ENCODE measurements at places on chromosomes 5 and 9. TPM values are rescaled to one million over a fixed set of nuclear protein-coding genes. Genes with fewer than 3 reads are reported as not detected.

Gene IL13
- not detected for total RNA-seq

Gene CDH18
- not detected for total RNA-seq

Gene RNF208
- 12.6 TPM for total RNA-seq

Gene STK10
- total RNA-seq, result 53.2 TPM

Gene ENTR1
- total RNA-seq, result 29.6 TPM

Gene FCN2
- total RNA-seq, result not detected

Gene CDX1
- 0.30 TPM for total RNA-seq

Gene SH3TC2
- total RNA-seq, result 1.5 TPM

Gene FRRS1L
- not detected for total RNA-seq

Gene COL5A1
- 7.5 TPM for total RNA-seq

Gene PDGFRB
- 50.8 TPM for total RNA-seq

DNA sequence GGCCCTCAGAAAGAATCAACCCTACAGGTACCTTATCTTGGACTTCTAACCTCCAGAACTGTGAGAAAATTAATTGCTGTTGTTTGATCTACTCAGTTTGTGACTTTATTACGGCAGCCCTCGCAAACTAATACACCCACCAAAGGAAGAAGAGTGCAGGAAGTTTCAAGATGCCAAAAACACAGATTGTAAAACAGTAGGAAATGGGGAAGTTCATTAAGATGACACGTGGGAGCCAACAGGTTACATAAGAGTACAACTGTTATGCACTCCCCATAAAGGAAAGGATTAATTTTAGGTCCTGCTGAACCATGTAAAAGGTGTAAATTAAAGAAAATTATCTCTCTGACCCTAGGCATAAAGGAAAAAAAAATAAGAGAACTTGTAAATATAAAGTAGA lies 294.3 kb downstream of the EPB41L4A start:
- no peak overlapping the region for H3K4me3 ChIP-seq
- H3K4me1 ChIP-seq, result no peaks in the 10 kb centered on the region
- DNase-seq, result no peak
- H3K27me3 ChIP-seq, result no peaks in the 10 kb centered on the region
- H3K36me3 ChIP-seq, result no peaks in the 10 kb centered on the region
- H3K27ac ChIP-seq, result no peak overlapping the region

DNA sequence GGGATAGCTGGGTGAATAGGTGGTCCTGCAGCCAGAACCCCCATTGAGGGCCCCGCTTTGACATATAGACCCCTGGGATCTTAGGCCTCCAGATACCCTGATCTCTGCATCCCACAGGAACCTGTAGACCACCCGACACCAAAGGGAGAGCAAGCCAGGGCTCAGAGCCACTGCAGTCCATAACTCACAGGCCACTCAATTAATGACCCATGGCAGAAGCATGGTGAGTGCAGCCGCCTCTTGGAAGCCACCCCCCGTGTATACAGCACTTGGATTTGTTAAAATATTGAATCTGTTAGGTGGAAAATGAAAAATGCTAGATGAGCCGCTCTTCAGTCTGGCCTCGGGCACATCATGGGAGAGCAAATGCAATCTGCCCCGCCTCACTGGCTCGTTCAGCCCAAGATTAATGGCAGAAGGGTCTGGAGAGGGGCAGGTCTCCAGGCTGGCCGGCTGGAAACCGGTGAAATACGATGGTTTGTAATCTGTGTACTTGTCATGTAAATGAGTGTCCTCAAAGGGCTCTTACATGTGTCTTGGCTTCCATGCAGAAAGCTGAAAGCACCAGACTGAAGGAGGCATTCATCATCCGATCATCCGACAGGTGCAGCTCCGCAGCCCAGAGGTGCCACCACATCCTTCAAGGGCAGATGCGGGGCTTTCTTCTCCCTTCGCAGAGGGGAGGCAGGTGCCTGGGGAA lies 111.3 kb downstream of the OLFM1 start:
- H3K27me3 ChIP-seq, result no peaks in the 10 kb centered on the region
- H3K4me3 ChIP-seq, result no peak overlapping the region
- DNase-seq, result no peak
- no peaks in the 10 kb centered on the region for H3K36me3 ChIP-seq
- no peaks in the 10 kb centered on the region for H3K4me1 ChIP-seq

DNA sequence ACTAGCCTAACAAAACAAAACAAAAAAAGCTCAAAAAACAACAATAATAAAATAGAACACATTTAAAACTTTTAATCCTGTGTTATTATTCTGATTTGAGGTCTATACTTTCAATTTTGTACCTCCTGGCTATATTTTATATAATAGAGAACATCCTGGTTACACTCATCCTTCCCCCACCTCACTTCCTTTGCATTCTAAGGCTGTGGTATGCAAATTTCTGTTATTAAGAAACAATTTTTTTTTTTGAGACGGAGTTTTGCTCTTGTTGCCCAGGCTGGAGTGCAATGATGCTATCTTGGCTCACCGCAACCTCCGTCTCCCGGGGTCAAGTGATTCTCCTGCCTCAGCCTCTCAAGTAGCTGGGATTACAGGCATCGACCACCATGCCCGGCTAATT lies 3.1 kb upstream of the RPL37 start:
- H3K4me1 ChIP-seq, result peaks cover 31% of the 10 kb centered on the region
- H3K27me3 ChIP-seq, result no peaks in the 10 kb centered on the region
- no peak for DNase-seq
- no peak overlapping the region for H3K4me3 ChIP-seq
- H3K36me3 ChIP-seq, result peaks cover 9% of the 10 kb centered on the region

DNA sequence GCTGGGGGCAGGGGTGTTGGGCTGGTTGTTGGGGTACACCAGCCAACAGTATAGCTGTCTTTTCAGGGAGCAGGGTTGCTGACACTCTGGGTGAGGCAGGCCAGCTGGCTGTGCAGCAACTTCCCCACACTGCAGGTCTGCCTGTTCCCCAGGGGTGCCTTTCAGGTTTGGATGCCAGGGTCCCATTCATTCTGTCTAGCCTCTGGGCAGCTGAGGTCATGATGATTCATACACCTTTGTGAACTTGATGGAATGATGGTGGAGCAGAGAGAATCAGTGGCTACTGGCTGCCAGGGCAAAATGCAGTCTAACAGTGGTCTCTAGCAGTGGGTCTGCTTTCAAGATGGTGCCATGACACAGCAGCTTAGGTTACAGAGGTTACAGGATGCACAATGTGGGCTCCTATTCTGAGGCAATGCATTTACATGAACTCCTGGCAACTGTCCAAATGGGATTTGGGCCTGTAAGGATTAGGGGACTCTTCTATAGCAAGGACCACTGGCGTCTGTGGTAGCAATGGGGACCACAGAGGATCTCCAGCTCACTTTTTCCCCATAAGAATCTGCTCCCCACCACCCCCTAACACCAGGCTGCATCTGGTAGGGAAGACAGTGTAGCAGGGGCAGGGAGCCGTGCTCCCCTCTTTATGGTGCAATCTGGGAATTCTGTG lies 103.7 kb downstream of the FEM1C start:
- H3K4me1 ChIP-seq, result no peaks in the 10 kb centered on the region
- no peak overlapping the region for H3K27ac ChIP-seq
- H3K27me3 ChIP-seq, result no peaks in the 10 kb centered on the region
- no peak for DNase-seq

DNA sequence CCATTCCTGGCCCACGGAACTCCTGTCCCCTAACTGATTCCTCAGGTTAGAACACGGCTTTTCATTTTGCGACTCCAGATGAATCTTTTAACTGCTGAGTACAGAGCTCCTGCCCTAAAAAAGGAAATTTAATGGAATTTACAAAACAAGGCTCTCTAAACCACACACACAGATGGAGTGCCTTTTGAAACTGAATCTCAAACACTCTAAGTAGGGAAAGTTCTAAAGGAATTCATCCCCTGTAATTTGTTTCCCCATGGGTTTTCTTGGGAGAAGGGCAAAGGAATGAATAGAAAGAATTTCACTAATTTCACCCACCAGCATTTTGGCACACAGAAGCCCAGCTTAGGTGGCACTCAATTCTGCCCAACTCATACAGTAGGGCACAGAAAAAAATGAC lies 106.5 kb downstream of the THBS4 start:
- H3K27me3 ChIP-seq, result no peaks in the 10 kb centered on the region
- no peaks in the 10 kb centered on the region for H3K36me3 ChIP-seq
- peaks cover 40% of the 10 kb centered on the region for H3K4me1 ChIP-seq
- no peak overlapping the region for H3K4me3 ChIP-seq
- DNase-seq, result no peak

DNA sequence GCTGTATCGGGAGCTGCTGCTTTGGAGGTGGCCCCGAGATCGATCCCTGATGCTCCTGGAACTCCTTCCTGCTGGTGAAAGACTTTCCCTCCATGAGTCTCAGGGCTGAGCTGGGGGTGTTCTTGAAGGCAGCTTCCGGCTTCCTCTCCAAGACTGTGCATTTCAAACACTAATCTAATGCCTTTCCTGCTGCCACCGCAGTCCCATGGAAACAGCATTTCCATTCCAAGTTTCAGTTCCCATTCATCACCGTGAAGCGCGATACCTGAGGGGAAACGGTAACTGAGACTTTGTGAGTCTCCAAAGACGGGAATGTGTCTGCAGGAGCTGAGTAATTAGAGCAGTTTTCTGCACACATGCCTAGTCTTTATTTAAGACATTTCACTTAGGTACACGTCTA lies 230.1 kb downstream of the PAX5 start:
- no peak for DNase-seq
- H3K4me1 ChIP-seq, result no peaks in the 10 kb centered on the region
- H3K27ac ChIP-seq, result no peak overlapping the region
- H3K27me3 ChIP-seq, result no peaks in the 10 kb centered on the region
- H3K4me3 ChIP-seq, result no peak overlapping the region

- H3K36me3 ChIP-seq, result no peaks in the 10 kb centered on the region
- H3K4me3 ChIP-seq, result peak within 1 kb of the TSS; percentile 69
- peaks cover 64% of the 10 kb centered on the region for H3K4me1 ChIP-seq
- peaks cover 30% of the 10 kb centered on the region for H3K27me3 ChIP-seq
Observed at GRCh38 chr5:178113141-178113787, at the start of gene N4BP3. Gene N4BP3 (plus strand): TSS chr5:178113532. CDS start chr5:178119584, 6,052 bp downstream.

GRCh38 chr5:101346906-101347305 lies 443.8 kb upstream of the ST8SIA4 start:
- no peak overlapping the region for H3K27ac ChIP-seq
- H3K4me1 ChIP-seq, result no peaks in the 10 kb centered on the region
- no peak overlapping the region for H3K4me3 ChIP-seq
- no peaks in the 10 kb centered on the region for H3K36me3 ChIP-seq
- no peaks in the 10 kb centered on the region for H3K27me3 ChIP-seq

DNA sequence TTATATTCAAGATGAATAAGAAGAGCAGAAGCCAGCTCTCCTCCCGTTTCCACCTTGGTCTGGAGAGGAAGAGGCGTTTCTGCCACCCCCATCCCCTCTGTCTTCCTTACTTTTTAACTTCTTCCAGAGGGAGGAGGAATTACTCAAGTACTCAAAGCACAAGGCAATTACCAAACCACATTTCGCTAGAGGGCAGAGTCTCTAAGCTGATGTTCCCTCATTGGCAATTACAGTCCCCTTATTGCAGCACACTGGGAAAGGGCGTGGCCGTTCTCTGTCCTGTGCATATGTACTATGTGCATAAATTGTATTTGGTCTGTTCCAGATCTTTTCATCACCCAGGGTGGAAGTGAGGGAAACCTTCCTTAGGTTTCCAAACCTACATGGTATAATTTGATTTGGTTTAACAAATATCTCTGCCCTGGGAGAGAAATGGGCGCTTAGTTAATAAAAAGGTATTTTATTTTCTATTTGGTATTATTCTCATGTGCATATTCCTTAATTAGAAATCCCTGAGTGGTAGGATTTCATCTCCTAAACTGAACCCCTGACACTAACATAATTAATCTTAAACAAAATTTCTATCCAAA lies 29.8 kb upstream of the ALDOB start:
- no peak overlapping the region for H3K27ac ChIP-seq
- no peak overlapping the region for H3K4me3 ChIP-seq
- DNase-seq, result peak; percentile 54
- H3K27me3 ChIP-seq, result no peaks in the 10 kb centered on the region
- H3K4me1 ChIP-seq, result peaks cover 4% of the 10 kb centered on the region

DNA sequence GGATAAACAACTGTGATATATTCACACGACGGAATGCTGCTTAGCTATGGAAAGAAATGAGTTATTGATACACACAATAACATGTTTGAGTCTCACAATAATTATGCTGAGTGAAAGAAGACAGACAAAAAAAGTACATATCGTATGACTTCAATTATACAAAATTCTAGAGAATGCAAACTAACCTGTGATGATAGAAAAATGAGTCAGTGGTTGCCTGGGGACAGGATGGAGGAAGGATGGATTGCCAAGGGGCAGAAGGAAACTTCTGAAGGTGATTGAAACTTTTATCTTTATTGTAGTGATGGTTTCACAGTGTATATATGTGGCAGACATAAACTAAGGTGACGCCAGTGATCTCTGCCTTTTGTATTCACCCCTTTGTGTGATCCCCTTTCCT lies 7.5 kb upstream of the CARTPT start:
- no peaks in the 10 kb centered on the region for H3K27me3 ChIP-seq
- no peak overlapping the region for H3K27ac ChIP-seq
- H3K36me3 ChIP-seq, result no peaks in the 10 kb centered on the region
- H3K4me1 ChIP-seq, result no peaks in the 10 kb centered on the region
- no peak for DNase-seq

DNA sequence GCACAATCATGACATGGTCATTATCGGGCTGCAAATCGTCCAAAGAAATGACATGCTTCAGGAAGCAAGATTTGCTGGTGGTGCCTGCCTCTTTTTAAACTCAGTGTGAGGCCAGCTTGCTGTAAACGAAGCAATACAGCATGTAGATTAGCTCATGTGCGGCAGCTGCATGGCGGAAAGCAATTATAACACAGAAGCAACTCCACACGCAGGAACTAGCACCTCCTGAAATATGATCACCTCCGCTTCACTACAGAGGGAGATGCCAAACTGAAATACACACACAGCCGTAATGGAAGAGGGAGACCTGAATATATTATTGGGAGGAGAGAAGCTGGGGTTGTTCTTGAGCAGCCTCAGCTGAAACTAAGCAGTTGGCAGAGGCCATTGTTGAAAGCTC lies 312.5 kb downstream of the PSAT1 start:
- no peak for DNase-seq
- no peaks in the 10 kb centered on the region for H3K36me3 ChIP-seq
- H3K4me3 ChIP-seq, result no peak overlapping the region
- no peak overlapping the region for H3K27ac ChIP-seq
- no peaks in the 10 kb centered on the region for H3K4me1 ChIP-seq
- H3K27me3 ChIP-seq, result no peaks in the 10 kb centered on the region

DNA sequence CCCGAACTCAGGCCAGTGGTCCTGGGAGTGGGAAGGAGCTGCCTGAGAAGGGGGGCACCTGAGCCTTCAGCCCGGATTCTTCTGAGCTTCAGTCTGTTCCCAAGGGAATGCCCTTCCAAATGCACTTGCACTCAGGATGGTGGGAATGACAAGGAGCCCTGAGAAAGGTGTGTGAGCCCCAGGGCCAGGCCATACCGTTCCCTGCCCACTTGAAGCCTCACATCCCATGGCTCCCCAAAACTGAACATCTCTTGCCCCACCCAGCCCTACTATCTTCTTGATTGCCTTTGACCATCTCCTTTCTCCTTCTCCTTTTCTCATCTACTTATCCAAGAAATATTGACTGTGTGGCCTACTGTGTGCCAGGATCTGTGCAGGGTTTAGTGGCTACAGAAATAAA lies 84.4 kb upstream of the HSPA9 start:
- H3K4me1 ChIP-seq, result peaks cover 11% of the 10 kb centered on the region
- no peak overlapping the region for H3K27ac ChIP-seq
- H3K27me3 ChIP-seq, result no peaks in the 10 kb centered on the region
- no peak overlapping the region for H3K4me3 ChIP-seq
- no peak for DNase-seq

Measured in upper lobe of left lung (tissue), 6 donors.